ENCODE measurements at places on chromosomes 12 and 14.

GRCh38 chr14:67577181-67577808 is 22.8 kb downstream of the PIGH start:
- DNase-seq = no peak

- DNase-seq = no peak
Measured at GRCh38 chr12:93025145-93026103, 96.3 kb upstream of the EEA1 start.

- DNase-seq = no peak
Measured at GRCh38 chr12:45726603-45727300, 2.8 kb upstream of the ARID2 start.

DNA sequence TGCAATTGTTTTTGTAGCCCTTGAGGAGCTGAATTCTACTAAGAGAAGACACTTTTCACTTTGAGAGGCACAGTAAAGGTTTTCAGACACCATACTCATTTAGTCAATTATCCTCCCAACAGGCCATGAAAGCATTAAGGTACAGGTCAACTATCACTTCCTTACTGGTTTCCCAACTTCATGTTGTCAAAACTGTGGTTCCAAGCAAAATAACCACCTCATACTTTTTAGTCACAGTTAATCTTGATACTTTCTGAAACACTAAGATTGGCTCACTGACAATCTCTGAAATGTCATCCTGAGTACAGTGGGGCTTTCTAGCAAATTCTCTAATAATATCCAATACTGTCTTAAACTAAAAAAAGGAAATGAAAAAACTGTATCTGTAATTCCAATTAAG is 71.7 kb downstream of the SLC2A13 start:
- no peak for DNase-seq

GRCh38 chr12:25518512-25518911 is 34.6 kb downstream of the LMNTD1 start:
- DNase-seq = no peak

- DNase-seq = no peak
Measured at GRCh38 chr12:130422676-130423075, 85.0 kb downstream of the PIWIL1 start.

DNA sequence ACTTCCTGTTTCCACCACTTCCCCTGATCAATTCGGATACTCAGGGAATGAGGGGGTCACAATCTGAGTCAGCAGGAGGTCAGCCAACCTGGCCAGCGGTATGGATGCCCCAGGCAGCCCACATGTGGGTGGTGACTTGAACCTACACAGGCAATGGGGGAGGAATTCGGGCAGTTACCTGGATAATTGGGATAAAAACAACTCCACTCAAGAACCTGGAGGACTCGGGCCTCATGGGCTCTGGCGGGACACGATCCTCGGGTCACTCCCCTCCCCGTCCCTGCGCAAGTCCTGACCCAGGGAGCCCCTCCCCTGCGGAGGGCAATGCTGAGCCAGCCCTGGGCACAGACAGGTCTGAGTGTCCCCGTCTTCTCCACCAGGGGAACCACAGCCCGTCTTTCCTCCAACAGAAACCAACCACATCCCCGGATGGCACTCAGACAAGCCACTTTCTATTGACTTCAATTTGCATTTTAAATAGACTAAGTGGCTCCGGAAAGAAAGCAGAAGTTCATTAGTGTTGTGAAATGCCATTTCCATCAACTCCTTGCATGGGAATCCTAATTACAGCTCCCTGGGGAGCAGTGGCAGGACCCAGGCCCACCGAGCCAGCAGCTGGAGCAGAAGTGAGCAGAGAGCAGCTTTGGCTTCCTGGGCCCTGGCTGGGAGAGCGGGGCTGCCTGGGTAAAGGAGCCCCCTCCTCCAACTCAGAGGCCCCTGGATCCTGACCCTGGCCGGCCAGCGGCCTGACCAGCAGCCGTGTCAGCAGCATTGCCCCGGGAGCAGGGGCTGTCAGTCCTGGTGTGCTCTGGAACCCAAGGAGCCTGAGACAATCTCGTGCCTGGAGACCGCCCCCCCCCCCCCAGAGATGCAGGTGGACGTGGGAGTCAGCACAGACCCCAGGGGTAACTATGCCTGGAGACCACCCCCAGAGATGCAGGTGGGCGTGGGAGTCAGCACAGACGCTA is 374.1 kb downstream of the ADGRD1 start:
- DNase-seq = no peak

DNA sequence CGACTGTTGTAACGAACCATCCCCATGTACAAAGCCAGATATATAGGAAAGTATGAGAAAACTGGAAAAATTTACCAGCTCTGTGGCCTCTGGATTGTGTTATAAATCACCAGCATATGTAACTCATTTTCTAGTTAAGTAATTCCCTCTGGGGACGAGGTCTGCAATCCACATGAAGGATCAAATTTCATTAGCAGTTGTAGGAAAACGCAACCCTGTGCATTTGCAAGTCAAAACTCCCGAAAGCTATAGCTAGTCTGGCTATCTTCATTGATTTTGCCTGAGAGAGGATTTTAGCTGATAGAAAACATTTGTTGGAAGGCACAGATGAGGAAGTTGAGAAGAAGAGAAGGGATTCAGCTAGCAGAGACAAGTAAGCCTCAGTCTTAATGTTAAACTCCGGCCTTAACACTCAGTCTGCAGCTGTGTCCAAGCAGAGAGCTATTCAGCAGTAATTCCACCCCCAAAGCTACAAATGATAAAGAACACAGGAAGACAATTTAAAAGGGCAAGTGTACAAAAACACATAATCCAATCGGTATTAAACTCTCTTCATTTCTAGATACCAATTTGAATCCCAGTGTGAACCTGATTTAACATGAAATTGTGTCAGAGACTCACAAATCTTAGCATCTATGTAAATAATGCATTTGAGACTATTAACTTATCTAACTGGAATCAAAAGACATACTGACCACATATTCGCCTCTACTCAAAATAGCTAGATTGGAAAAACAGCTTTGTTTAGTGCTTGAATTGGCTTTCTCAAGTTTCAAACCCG is 54.2 kb upstream of the CERS5 start:
- DNase-seq = no peak

GRCh38 chr12:11868027-11868426 is 202.7 kb upstream of the BCL2L14 start:
- no peak for DNase-seq

GRCh38 chr14:30159374-30159773 is 231.7 kb upstream of the PRKD1 start:
- no peak for DNase-seq

DNA sequence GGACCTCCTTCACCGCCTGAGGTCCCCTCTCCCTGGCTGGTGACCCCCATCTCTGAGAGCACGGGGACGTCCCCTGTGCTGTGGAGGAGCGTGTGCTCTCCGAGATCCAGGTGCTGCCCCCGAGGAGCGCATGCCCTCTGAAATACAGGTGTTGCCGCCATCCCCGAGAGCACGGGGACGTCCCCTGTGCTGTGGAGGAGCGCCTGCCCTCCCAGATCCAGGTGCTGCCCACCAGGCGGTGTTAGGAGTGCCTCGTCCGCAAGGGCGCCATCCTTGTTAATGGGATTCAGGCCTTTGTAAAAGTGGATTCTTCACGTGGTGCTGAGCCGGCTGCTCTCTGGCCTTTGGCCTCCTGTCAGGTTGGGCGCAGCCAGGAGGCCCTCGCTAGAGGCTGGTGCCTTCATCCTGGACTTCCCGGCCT is 10.1 kb downstream of the NOC4L start:
- DNase-seq = no peak

DNA sequence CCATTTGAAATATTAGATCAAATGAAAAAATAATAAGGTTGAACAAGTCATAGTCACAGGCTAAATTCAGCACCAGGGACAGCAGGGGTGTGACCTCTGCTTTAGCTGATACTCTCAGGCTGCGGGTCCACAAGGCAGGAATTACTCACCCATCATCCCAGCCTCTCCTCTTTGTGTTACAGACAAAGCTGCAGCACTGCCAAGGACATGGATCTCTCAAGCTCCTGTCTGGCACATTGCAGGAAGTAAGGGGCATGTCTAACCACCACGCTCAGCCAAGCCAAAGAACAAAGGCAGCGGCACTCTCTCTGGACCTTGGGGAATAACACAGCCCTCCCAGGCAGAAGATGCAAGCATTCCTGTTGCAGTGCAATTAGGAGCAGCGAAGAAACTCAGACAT is 783.8 kb downstream of the VRK1 start:
- DNase-seq = no peak

GRCh38 chr14:77579780-77580179 is 36.7 kb downstream of the SPTLC2 start:
- no peak for DNase-seq
